ENCODE measurements at places on chromosomes 11 and 22. TPM values are rescaled to one million over a fixed set of nuclear protein-coding genes. Genes with fewer than 3 reads are reported as not detected.

The SMIM35 gene
- 1.3 TPM for total RNA-seq

The ALKBH3 gene
- 21.6 TPM for total RNA-seq

The AP2A2 gene
- 139 TPM for total RNA-seq

The OR51B5 gene
- 0.52 TPM for total RNA-seq

The PDGFD gene
- total RNA-seq, result 7.1 TPM

The FXYD2 gene
- 6.1 TPM for total RNA-seq

The GGTLC2 gene
- total RNA-seq, result not detected

The GP1BB gene
- total RNA-seq, result 21.2 TPM

The TMPRSS5 gene
- total RNA-seq, result 0.92 TPM

The DEFB131B gene
- total RNA-seq, result not detected

The ARHGEF17 gene
- 41.6 TPM for total RNA-seq

The C11orf52 gene
- 0.44 TPM for total RNA-seq

The APOBEC3H gene
- total RNA-seq, result 2.2 TPM
